Vagina (tissue), 2 donors: ENCODE measurements at places on chromosomes 13 and 19.

DNA sequence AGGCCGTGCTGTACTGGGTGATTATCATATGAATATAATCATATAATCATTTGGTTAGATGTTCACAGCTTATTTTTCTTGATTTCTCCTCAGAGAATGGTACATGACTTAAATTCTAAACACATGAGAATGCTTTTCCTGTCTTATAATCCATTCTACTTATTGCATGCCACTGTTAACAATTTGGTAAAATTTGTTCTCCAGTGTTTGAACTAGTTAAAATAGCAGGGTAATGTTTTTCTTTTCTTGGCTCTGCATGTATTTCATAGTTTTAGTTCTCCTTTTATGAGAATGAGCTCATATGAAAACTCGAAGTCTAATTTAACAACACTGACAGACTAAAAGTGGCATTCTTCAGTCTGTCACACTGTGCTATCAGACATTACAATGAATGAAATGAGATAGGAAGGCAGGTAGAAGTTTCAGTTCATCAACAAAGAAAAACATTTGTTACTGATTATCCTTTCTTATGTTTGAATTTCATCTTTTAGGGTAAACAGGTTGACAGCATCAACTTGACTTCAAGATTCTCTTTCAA lies 10.2 kb downstream of the SPRYD7 start:
- no peak for DNase-seq

GRCh38 chr19:58010507-58010906 lies 7.9 kb upstream of the ZNF606 start:
- DNase-seq: no peak

- DNase-seq: no peak
These were observed 294.8 kb downstream of the KCNRG start for GRCh38 chr13:50309882-50310594.

DNA sequence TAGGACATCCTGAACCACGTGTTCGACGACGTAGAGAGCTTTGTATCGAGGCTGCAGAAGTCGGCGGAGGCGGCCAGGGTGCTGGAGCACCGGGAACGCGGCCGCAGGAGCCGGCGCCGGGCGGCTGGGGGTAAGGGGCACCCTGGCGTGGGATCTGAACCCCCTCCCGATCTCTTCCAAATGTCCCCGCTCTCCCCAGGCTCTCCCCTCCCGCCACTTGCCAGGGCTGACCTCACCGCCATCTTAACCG lies 6.0 kb downstream of the EPS8L1 start:
- no peak for DNase-seq

DNA sequence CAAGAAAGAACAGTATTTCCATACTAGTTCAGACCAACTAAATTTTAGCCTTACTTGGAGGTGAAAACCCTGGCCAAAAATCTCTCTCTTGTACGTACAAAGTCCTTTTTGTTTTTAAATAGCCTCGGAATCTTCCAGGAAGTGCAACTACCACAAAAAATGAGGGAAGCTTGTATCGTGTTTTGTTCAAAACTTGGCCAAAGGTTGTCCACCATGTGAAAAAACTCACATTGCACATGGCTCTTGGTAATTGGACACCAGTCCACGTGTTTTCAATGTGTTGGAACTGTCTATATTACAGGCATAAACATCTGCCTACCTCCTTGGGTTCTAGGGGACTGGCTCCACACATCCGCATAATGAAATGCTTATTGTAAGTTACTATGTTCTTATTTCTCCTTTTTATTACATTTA lies 15.2 kb upstream of the STRN4 start:
- no peak for DNase-seq

GRCh38 chr19:1685046-1685445 lies 32.6 kb upstream of the TCF3 start:
- no peak for DNase-seq

GRCh38 chr19:56681702-56682101 lies 10.1 kb upstream of the ZNF835 start:
- no peak for DNase-seq

DNA sequence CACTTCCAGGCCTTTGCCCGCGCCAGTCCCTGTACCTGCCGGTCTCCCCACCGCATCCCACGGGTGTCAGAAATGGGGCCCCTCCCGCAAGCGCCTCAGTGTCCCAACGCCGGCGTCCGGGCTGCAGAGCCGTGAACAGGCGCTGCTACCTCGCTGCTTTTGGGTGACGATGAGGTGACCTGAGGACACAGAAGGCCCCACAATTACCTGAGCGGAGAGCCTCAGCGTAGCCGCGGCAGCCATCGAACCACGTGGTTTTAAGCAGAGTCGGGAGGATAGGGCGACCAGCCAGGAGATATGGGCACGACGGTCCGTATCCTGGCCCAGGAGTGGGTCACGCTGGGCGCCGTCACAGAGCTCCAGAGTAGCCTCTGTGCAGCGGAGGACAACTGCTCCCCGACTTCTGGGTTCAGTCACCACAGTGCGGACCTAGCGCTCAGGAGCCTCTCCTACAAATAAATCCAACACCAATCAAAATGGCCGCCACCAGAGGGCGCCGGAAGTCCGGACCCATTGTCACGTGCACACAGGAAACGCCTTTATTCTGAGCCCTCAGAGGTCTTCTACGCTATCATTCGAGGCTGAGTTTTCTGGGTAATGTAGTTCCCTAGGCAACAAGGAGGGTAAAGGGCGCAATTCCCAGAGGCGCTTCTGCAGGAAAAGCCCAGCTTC lies at the start of gene ZNF814:
Gene ZNF814 (minus strand): TSS at position 478 of the 672 bp plus-strand sequence. CDS start 235 bp downstream, at position 243.
- DNase-seq: no peak

- no peak for DNase-seq
These were observed 5.2 kb upstream of the BCAM start for GRCh38 chr19:44803442-44804428.

- no peak for DNase-seq
These were observed 29.3 kb downstream of the WDFY2 start for GRCh38 chr13:51613535-51613934.

DNA sequence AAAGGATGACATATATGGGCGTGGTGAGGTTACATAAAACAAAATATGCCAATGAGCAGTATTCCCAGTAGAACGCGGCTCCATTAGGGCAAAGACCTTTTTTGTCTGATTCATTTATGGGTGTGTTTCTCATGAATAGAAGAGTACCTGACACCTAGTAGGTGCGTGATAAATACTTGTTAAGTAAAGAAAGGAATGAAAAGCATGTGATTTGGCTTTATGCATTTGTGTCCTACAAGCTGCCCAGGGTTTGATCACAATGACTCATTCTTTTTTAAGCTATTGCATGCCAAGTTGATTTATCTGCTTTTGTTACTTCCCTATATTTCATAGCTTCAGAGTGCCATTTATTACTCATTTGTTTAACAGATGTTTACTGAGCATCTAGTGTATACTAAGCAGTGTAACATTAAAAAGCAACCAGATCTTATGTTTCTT lies 19.1 kb upstream of the KCTD4 start:
- no peak for DNase-seq

DNA sequence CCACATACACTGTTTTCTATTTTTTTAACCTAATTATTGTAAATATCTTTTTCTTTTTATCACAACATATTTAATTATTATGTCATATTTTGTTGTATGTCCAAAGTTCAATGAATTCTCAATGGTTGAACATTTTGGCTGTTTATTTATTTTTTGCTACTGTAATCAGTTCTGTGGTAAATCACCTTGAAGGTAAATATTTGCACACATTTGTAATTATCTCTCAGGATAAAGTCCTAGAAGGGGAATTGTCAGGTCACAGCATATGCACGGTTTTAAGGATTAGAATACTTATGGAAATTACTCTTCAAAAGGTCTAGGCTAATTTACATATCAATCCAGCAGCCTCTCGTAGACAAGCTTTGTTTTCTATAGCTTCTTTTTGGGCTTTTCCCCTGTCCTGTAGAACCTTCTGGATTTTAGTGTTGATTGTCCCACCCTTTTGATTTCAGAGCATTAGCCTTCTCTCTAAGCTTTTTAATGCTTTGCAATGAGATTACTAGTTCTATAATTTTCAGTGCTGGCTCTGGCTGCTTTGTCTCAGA lies 362.6 kb downstream of the KCNRG start:
- DNase-seq: no peak

GRCh38 chr13:31556376-31556775 lies 182.9 kb upstream of the RXFP2 start:
- DNase-seq: no peak

- no peak for DNase-seq
These were observed 154.0 kb upstream of the GPR12 start for GRCh38 chr13:26914624-26915023.

- DNase-seq: no peak
These were observed 31.3 kb downstream of the TINCR start for GRCh38 chr19:5536337-5536894.

DNA sequence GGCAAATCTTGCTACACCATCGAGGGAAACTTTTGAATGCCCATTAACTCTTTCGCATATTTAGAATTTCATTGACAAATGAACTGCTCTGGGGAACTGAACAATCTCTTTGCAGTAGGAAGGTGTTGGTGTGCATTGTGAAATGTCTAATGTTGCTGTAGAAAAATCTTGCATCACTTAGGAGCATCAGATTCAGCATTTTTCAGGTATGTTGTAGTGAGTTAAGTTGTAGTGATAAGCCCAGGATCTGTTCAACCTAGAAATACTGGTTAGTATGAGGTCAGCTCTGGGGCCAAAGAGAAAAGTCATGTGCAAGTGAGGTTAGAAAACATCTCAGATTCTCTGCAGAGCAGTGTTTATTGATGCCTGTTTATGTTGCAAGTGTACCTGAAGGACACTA lies 4.1 kb downstream of the FRY start:
- no peak for DNase-seq

- DNase-seq: no peak
These were observed 3.7 kb downstream of the CALM3 start for GRCh38 chr19:46604781-46605355.

DNA sequence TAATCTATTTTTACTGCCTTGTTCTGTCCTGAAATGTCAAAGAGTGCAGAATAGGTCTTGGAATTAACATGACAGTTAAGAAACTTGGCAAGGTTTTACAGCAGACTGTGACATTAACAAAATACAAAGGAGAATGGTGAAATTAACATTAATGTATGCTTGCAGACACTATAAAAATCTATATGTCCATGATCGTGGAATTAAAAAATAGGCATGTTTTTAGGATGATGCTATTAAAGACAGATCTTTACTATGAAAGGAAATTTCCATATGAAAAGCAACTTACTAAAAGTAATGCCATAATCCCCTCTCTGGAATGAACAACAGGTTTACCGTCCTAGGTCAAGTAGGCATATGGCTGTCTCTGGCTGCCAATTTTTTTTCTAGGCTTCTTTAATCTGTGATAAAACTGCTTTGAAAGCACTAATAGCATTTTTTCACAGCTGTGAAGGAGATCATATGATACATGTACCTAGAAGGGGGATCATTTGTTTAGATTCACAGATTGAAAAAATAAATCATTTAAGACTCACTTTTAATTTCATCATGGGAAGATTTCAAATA lies 291.5 kb downstream of the ZNF536 start:
- no peak for DNase-seq

- DNase-seq: no peak
These were observed 26.5 kb upstream of the LSM14A start for GRCh38 chr19:34145741-34146202.

- no peak for DNase-seq
These were observed 49.4 kb upstream of the SLC15A1 start for GRCh38 chr13:98801626-98802418.

DNA sequence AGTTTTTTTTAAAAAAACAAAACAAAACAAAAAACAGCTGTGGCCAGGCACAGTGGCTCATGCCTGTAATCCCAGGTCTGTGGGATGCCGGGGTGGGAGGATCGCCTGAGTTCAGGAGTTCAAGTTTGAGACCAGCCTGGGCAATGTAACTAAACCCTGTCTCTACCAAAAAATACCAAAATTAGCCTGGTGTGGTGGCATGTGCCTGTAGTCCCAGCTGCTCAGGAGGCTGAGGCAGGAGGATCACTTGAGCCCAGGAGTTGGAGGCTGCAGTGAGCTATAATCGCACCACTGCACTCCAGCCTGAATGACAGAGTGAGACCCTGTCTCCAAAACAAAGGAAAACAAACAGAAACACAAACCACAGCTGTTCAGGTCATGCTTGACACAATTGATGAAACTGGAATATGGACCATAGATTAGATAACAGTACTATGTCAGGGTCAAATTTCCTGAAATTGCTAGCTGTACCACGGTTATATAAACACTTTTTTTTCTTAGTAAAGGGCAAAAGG lies 6.9 kb upstream of the ANGPTL4 start:
- no peak for DNase-seq

DNA sequence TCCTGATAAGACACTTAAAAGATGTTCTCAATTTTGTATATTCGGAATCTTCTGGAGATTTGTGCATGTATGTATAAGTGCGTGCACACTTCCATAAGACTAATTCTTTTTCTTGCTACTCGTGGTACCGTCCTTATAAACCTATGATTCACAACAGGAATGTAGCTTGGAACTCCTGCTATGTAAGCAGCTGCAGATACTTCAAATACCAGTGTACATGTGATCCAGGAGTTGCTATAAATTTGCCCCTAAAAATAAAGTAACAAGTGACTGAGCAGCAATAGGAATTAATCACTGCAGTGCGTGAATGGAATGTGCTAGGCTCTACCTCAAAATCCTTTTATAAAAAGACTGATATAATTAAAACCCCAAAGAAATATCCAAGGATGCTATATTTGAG lies 214.9 kb downstream of the KLF5 start:
- no peak for DNase-seq
